Adrenal gland (tissue), 19 donors: ENCODE measurements at places on chromosomes 1 and 21. TPM values are rescaled to one million over a fixed set of nuclear protein-coding genes. Genes with fewer than 3 reads are reported as not detected.

ASCL5 gene
- not detected for total RNA-seq

CGN gene
- 0.96 TPM for total RNA-seq

KPRP gene
- total RNA-seq, result not detected

ADAM30 gene
- total RNA-seq, result not detected

PTGS2 gene
- total RNA-seq, result 3.0 TPM

CSMD2 gene
- total RNA-seq, result 1.2 TPM

CLCA4 gene
- total RNA-seq, result not detected

SPRR2F gene
- not detected for total RNA-seq

RNU1-4 gene
- under 0.01 TPM for total RNA-seq

CFHR4 gene
- total RNA-seq, result not detected

TTC39A gene
- total RNA-seq, result 14.7 TPM

SFN gene
- total RNA-seq, result 0.43 TPM

KCNN3 gene
- 1.4 TPM for total RNA-seq

IPP gene
- 17.4 TPM for total RNA-seq

OPRD1 gene
- 0.69 TPM for total RNA-seq

CCDC181 gene
- not detected for total RNA-seq

MATN1 gene
- total RNA-seq, result 0.55 TPM

MX1 gene
- total RNA-seq, result 34.4 TPM

ZSCAN20 gene
- total RNA-seq, result 5.4 TPM

ANXA9 gene
- 0.25 TPM for total RNA-seq

FCRLB gene
- total RNA-seq, result 1.9 TPM

FBLIM1 gene
- 48.3 TPM for total RNA-seq
